ENCODE measurements at places on chromosomes 4 and X.

- peak; percentile 23 for DNase-seq
Measured at GRCh38 chrX:31293409-31293808, 221.6 kb upstream of the FTHL17 start.

GRCh38 chr4:25862411-25863346 lies at the start of gene SEL1L3:
TSS of gene SEL1L3 (minus strand) at chr4:25862988. CDS start at chr4:25862836, 152 bp downstream.
- DNase-seq, result no peak

GRCh38 chr4:156414406-156414805 lies 460.7 kb upstream of the CTSO start:
- no peak for DNase-seq

DNA sequence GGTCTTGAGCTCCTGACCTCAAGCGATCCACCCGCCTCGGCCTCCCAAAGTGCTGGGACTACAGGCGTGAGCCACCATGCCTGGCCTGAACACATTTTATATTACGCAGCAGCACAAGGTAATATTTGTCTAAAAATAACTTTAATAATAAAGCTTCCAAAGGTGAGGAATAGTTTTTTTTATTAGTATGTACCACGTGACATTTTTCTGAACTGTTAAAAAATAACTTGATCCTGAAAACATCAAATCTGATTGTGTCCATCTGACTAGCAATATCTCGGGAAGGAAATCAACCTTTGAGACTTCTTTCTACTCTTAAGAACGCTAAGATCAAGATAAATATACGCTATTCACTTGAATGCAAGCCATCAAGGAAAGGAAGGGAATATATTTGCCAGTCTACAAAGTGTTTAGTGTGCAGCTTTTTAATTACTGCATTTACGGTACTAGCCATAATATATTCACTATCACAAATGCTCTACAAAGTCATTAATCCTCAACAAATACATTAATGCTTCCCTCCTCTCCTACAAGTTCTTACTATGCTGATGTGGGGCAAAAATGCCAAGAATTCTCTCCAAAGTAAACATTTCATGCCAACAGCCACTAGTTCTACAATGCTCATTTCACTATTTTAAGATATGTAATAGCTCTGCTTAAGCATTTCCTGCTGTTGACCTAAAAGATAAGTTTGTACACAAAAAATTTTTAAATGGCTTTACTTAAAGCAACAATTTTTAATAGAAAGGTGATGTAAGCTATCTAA lies 143.6 kb downstream of the APBB2 start:
- no peak for DNase-seq

DNA sequence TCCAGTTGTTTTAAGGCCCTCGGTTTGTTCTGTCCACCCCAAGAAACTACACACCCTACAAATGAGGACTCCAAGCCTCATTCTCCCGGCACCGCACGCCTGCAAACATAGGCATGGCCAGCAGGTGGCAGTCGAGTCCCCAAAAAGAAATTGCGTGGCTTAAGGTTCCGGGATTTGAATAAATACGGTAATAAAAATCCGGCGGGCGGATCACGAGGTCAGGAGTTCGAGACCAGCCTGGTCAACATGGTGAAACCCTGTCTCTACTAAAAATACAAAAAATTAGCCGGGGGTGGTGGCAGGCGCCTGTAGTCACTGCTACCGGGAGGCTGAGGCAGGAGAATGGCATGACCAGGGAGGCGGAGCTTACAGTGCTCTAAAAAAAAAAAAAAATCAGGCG lies 21.8 kb upstream of the CSF2RA start:
- DNase-seq, result peak; percentile 78

GRCh38 chr4:6200011-6200921 lies at the start of gene JAKMIP1:
TSS of gene JAKMIP1 (minus strand) at chr4:6200549. CDS start at chr4:6112850, 87,699 bp downstream.
- peak; percentile 93 for DNase-seq

DNA sequence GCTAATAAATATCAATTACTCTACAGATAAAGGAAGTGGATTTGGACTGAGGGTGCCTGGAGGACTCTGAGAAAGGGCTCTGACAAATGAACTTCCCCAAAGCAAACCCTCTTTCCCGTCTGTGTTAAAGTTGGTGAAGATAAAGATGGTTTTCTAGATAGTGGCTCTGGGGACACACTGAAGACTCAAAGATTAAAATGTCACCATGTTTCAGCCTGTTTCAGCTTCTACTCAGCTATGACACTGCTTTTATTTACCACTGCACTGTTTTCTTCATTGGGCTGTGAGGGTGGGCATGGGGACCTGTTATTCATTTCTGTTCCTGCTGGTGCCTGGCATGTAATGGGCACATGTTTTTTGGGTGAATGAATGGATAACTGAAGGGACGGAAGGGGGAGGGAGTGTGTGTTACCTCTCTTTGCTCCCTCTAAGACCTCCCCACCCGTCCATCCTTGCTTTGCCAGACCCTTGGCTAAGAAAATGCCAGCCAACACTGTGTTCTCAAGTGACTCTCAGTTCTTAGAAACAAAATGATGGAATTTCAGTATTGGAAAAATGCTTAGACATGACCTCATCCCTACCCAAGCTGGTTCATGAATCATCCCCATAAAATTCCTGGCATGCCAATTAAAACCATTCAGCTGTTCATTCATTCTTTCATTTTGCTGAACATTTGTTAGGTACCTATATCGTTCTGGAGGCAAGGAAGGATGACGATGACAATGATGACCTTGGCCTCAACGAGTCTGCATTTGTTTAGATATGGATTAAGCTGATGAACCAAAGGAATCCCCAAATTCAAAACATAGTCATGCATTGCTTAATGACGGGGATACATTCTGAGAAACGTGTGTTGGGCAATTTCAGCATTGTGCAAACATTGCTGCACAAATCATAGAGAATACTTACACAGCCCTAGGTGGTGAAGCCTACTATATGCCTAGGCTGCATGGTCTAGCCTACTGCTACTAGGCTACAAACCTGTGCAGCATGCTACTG lies 13.4 kb upstream of the STK32B start:
- DNase-seq, result no peak

- no peak for DNase-seq
Measured at GRCh38 chr4:137180349-137180748, 351.9 kb downstream of the PCDH18 start.

DNA sequence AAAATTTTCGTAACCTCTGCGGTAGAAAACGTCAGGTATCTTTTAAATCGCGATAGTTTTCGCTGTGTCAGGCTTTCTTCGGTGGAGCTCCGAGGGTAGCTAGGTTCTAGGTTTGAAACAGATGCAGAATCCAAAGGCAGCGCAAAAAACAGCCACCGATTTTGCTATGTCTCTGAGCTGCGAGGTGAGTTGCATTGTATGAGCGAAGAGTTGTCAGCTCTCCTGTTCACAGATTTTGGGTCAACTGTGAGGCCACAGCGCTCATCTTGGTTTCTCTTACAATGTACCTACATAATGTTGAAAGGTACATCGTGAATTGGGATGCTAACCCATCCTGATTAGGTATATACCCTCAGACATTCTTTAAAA lies 486 bp downstream of the CLCN3 start:
- peak; percentile 45 for DNase-seq

DNA sequence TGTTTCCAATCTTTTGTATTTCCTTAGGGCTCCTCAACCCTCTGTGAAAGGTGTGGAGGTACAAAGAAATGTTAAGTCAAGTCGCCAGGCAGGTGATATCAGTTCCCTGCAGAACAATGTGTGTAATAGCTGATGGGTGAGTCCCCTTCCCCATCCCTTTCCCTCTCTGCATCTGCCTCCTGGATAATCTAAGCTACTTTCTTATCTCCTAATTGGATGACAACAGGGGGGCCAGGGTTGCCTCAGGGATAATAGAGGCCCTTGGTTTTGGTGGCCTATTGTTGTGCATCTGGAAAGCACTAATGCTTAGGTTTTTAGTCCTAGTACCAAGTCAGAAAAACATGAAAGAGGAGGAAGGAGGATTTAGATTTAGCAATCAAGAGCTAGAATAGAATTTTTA lies 29.1 kb downstream of the MAGED1 start:
- no peak for DNase-seq

DNA sequence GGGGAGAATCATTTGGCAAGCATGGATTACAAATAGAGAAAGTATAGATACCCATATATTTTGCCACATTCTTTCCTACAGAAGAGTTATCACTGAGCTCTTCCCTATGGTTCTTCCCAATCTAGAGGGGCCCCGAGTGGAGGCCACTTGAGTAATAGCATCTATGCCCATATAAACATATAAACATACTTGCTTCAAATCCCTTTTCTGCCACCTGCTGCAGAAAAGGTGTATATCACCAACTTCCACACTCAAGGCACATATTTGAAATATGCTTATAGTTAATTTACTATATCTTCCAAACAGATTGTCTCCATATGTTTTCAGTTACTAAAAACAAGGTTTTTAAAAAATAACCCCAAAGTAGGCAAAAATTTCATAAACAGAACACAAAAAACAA lies 642.8 kb upstream of the DIPK2B start:
- DNase-seq, result peak; percentile 26

DNA sequence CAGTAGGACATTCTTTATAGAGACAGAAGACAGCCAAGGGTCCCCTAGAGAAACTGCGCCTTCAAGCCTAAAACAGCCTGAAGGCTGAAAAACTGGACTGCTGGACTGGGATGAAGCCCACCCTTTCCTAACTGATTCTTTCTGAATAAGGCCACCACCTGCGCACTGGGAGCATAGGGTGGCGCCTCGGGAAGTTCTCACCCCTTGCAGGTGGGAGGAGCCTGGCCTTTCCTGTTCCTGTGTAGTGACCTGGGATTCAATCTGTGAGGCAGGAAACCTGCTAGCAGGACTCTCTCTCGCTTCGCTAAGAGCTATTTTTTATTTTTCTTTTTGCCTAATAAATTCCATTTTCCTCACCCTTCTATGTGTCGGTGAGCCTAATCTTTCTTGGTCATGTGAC lies 61.8 kb upstream of the KLHL13 start:
- no peak for DNase-seq
